ENCODE measurements at places on chromosomes 7 and 10. TPM values are rescaled to one million over a fixed set of nuclear protein-coding genes. Genes with fewer than 3 reads are reported as not detected.

Gene NPY4R
- total RNA-seq = not detected

Gene PNLIPRP1
- total RNA-seq = not detected

Gene PDK4
- total RNA-seq = 17.8 TPM

Gene UBTD1
- total RNA-seq = 41.0 TPM

Gene NXPH1
- not detected for total RNA-seq

Gene TIAL1
- total RNA-seq = 49.8 TPM

Gene ALOX5
- not detected for total RNA-seq

Gene LAMTOR4
- 98.6 TPM for total RNA-seq

Gene ZNF804B
- not detected for total RNA-seq

Gene MMD2
- total RNA-seq = not detected

Gene FRAT1
- 2.6 TPM for total RNA-seq

Gene SPDYE2B
- total RNA-seq = not detected

Gene SEMA4G
- total RNA-seq = 1.8 TPM

Gene SPOCK2
- total RNA-seq = 0.32 TPM

Gene GPR26
- not detected for total RNA-seq

Gene ADCY1
- 0.13 TPM for total RNA-seq

Data from bladder microvascular endothelial cell (primary cell).